ENCODE measurements at places on chromosomes 12 and 14.
A peak's percentile ranks its signal among the peaks of the same experiment; 100 is the strongest.

GRCh38 chr12:59603754-59604153 is 7.9 kb downstream of the SLC16A7 start:
- DNase-seq: no peak

DNA sequence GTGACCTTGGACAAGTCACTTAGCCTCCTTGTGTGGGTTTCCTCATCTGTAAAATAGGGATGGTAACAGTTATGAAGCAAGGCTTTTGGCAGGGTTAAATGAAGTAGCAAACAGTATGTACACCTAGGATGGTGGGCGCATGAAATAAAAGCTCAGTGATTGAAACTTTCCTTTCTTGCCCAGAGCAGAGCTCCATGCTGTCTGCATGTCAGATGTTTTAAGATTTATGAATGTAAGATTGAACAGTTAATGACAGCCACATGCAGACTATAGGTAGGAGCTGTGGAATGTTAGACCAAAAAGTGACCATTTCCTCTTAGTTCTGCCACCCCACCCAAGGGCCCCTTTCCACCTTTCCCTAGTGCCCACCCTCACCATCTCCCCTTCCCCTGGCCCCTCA is 12.1 kb downstream of the ITGB7 start:
- no peak for DNase-seq

GRCh38 chr12:58443273-58443980 is 476.9 kb downstream of the LRIG3 start:
- no peak for DNase-seq

GRCh38 chr12:103839609-103840461 is 1.2 kb downstream of the NT5DC3 start:
- no peak for DNase-seq

- DNase-seq: no peak
These were observed 27.6 kb downstream of the EVL start for GRCh38 chr14:100092832-100093231.

GRCh38 chr12:131803961-131804521 is 24.2 kb upstream of the MMP17 start:
- no peak for DNase-seq

DNA sequence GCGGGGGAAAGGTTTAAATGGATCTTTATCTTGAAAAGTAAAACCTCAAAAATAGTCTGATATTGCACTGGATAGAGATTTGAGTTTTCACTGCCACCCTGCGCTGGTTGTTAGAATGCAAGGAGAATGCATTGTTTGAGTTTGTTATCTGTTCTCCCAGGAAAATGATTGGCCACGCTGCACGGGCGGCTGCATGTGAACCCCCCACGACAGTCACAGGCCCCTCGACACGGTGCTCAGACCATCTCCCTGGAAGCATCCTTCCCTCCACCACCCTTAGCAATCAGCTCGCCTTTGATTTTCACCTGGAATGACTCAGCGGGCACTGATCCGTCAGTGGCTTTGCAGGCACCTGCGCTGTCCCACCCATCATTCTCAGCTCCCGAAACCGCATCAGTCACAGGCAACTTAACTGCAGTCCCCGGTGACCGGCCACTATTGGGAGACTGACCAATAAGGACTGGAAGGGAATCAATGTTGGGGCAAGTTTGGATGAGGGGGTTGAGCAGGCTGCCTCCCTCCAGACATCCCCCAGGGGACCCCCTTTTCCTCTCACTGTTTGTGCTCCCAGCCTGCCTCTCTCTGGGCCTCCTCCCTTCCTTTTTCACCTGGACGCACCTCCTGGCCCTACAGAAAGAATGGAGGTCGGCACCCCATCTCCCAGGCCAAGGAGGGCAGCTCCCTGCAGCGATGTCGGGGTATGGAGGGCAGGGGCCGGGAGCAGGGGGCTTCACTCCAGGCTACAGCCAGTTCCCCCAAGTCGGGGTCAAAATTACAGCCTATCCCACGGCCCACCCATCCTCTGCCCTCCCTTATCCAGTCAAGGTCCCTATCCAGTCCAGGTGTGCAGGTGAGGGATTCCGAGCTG is 28.5 kb upstream of the C14orf180 start:
- DNase-seq: peak; percentile 1

- no peak for DNase-seq
These were observed 68.7 kb upstream of the PTPRR start for GRCh38 chr12:70989232-70989631.

- DNase-seq: no peak
These were observed 12.3 kb upstream of the FBXO21 start for GRCh38 chr12:117202556-117202955.

- no peak for DNase-seq
These were observed 17.5 kb downstream of the BIN2 start for GRCh38 chr12:51306507-51306906.

DNA sequence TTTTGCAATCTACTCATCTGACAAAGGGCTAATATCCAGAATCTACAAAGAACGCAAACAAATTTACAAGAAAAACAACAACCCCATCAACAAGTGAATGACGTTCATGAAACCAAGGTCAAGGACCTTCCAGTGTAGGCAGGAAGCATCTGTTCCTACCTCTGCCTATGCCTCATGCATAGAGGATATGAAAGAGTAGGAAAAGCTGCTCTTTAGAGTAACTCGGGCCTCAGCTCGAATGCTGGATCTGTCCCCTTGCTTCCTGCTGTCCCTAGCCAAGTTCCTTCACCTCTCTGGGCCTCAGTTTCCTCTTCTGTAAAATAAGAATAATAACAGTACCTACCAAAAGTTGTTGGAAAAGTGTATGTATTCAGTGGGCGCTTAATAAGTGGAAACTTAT is 65.0 kb downstream of the FOXN4 start:
- no peak for DNase-seq

GRCh38 chr14:90087433-90087832 is 25.6 kb downstream of the KCNK13 start:
- no peak for DNase-seq

DNA sequence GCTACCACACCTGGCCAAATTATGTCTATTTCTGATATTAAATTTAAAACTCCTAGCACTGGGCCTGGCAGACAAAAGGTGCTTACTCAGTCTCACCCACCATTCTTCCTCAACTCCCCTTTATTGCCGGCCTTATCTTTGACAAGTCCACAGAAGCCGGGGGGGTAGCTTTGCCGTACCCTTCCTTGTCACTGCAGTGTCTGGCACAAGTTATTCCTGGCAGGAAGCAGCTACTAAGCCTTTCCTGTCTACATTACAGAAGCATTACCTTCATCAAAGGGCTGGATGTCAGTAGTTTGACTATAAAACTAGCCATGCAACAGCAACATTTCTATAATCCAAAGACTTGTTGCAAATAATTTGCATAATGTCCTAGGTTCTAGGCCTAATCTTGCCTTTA is 127.1 kb downstream of the PRICKLE1 start:
- DNase-seq: no peak

GRCh38 chr12:32647275-32647674 is 31.8 kb upstream of the DNM1L start:
- no peak for DNase-seq

- DNase-seq: peak; percentile 18
These were observed 151.6 kb upstream of the OR4E1 start for GRCh38 chr14:21825149-21825743.

DNA sequence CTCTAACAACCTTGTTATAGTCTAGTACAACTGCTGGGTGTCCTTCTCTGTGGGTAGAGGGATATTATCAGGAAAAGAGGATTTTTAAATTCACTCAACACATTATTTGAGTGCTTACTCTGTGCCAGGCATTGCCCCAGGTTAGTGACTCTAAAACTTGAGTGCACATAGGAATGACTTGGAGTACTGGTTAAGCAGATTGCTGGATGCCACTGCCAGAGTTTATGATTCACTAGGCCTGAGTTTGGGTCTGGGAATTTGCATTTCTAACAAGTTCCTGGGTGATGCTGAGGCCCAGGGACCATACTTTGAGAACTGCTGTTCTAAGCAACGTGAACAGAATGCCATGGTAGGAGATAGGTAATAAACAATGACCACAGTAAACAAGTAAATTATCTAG is 96.6 kb downstream of the CFAP54 start:
- no peak for DNase-seq

DNA sequence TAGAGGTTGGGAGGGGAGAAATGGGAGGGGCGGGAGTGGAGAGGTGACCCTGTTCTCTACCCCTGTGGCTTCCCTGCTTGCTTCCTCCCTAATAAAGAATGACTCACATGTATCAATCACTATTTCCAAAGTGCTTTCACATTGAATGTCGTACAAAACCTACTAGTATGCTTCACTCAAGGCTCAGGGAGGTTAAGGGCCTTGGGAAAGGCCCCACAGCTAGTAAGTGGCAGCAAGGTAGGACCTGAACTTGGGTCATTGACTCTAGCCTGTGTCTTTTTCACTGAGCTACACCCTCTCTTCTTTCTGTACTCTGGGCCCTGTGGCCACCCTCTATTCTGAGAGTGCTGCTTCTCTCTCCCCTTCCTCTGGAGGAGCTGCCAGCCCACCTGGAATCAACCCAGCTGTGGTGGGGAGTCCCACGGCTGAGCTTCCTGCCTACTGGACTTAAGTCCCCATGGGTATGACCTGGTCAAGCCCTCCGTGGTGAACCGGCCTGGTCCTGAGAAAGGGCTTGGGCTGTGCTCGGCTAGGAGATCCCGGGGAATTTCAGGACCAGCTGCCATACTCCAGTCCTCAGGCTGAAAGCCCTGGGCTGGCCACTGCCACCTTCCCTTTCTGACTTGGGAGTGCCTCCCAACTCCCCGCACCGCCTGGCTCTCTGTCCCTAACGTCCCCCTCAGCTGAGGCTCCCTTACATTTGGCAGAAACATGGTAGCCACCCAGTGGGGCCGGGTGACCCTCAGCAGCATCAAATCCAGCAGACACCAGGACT is 13.0 kb downstream of the SLC48A1 start:
- no peak for DNase-seq

All from activated T-cell treated with anti-CD3 and anti-CD28 coated beads, Interleukin-2, amount 50 U/mL, for 4 hours (primary cell).